Testis (tissue), 5 donors: ENCODE measurements at places on chromosomes 3 and 15.

- no peak for DNase-seq
These were observed 601.7 kb downstream of the SI start for GRCh38 chr3:164476631-164477030.

DNA sequence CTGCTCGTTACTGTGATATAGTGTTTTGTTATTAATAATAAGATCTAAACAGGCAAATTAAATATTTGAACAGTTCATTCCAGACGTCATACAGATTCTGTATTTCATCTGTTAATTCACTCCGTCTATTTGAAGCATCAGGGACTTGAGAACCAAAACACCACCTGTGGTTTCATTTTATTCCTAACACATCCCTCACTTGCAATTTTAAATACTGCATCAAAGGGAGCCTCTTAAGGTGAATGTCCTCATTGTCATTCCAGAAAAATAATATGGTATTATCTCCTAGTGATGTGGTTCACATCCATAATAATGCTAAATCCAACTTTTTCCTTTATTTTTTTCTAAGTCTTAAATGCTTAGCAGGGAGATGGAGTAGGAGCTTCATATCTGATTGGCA lies 1390.9 kb upstream of the CADM2 start:
- no peak for DNase-seq

DNA sequence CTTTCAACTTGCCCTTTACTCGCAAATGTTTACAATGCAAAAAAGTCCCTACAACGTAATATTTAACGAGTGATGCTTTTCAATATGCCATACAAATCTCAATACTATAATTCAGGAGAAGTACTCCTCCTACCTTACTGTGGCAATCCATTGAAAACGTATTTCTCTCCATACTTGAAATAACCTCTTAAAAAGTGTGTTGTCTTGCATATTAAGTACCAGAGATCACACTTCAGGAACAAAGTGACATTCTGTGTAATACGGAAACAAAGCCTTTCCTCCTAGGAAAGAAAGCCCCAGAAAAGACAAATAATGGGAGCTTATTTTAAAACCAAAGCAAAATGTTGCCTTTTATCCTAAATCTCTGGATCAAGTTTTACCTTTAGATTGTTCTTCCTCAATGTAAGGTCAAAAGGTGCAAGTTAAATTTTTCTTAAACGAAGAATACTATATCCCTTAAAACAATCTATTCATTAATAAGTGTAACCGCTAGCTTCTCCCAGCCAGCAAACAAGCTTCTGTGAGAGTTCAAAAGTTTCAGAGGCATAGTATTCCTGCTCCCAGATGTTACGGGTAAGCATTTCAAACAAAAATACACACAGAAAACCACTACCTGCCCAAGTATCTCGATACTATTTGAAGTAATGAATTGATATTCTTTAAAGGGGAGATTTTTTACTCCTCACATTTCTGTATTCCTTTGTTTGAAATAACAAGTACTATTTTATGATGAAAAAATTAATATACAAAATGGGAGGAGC lies 1.7 kb downstream of the TJP1 start:
- DNase-seq: no peak

DNA sequence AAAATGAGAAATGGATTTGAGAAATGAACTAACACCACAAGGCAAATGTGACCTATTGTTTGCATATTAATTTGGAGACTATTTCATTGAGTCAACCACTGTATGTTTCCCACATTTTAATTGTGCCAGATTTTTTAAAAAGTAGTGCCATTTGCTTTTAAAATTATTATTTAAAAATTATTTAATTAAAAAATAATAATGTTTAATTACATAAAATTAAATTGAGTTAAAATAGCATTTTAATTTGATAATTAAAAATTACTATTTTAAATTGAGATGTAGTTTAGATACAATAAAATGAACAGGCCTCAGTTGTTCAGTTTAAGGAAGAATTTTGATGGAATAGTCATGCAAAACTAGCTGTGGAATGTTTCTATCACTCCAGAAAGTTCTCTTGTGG lies 62.7 kb upstream of the GATM start:
- DNase-seq: no peak

DNA sequence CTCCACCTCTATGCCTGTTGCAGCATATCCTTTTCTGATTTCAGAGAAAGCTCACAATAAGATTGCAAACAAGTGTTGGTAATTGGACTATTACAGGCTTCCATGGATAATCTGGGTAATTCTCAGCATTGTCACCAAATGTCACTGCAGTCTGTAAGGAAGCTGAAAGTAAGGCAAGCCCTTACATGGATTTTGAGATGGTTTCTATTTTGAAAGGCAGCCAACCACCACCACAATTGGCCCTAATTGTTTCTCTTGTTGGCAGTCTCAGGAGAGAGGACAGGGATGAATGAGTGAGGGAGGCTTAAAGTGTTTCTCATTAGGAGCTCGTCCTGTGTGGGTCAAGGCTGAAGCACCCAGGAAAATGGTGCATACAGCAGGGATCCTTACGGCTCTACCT lies 879.9 kb downstream of the TUSC7 start:
- no peak for DNase-seq

DNA sequence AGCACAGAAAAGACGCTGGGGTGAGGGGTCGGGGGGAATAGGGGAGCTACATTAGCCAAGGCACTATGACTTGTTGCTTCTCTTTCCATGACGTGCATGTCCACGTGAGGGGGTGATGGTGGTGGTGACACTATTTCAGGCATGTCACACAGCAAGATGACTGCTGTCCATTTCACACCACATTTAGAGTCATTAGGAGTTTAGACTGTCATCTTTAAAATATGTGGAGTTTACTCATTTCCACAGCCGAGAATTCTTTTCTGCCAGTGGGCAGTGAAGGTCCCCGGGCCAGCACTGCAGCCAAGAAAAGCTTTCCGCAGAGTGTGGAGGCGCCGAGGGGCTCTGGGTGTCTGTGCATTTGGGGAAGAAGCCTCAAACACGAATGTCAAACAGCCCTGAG lies 954 bp upstream of the DGKG start:
- DNase-seq: no peak

GRCh38 chr3:40317061-40317855 lies 7.8 kb downstream of the EIF1B start:
- DNase-seq: peak; percentile 68

- DNase-seq: no peak
These were observed 7.9 kb downstream of the FAM162A start for GRCh38 chr3:122391681-122392446.

DNA sequence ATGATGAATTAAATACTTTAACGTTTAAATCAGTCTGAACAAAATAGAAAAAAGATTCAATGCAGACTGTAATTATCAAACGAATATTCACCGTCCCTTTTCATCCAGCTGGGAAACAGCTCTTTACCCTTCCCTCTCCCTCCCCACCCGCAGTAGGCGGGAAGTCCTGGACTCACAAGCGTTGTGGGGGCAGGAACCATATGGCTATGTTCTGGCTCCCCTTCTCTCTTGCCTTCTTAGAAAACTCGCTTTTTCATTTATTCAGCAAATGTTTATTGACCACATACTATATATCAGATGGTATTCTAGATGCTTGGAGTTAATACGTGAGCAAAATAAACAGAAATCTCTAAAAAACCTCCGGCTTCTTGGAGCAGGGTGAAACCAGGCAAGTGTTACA lies 715 bp upstream of the SCAPER start:
- no peak for DNase-seq

DNA sequence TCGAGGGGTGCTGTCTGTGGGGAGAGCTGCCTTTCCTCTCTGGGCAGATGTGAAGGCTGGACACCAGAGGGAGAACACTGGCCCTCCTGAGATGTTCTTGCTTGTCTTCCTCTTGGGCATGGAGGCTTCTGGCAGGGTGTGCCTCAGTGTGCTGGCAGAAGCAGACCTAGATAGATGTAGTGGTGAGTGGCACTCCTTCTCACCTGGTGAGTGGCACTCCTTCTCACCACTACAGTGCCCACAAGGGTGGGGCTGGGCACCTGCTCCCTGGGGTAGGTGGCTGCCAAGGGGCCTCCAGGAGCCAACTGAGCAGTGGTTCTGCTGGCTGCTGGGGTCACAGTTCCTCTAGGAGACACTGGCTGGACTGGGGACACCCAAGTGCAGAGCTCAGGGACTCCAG lies 18.7 kb downstream of the ACVR2B start:
- no peak for DNase-seq

GRCh38 chr3:28053759-28054158 lies 187.7 kb upstream of the CMC1 start:
- no peak for DNase-seq
